ENCODE measurements at places on chromosomes 6 and 20.

DNA sequence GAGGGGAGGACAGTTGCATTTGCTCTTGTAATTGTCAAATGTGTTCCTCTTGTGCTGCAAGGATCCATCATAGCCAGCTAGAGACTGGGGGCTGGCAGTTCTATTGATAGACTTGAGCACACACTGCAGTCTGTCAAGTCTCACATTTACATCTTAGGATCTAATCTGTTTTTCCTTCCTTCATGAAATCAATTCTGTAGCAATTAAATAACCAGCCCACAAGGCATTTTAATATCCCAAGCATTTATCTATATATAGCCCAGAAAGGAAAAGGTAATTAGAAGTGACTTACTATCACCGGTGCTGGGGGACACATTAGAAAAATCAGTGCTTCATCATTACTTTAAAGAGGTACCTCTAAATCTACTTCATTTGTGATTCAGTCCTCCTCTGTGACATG, 143.0 kb upstream of the STXBP5 start:
- no peak for DNase-seq

DNA sequence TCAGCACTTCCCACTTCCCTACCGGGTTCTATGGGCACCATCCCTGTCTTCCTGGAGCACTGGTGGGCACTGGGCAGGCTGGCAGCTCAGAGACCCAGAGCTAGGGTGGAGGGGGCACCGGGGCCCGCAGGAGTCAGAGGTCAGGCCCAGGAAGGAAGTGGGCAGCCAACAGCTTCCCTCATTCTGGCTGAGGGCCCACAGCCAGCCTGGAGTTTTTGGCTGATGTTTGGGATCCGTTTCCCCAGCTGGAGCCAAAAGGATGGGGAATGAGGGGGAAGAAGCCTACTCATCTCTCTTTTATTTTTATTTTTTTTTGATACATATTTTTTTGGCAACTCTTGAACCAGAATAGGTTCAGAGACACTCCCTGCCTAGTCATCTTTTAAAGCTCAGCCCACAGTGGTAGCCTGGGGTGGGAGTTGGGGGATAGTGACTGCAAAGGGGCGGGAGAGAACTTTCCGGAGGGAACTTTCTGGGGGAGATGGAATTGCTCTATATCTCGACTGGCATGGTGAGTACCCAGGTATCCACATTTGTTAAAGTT, 54.2 kb upstream of the MLN start:
- no peak for DNase-seq

GRCh38 chr6:164039954-164040375, 625.4 kb downstream of the QKI start:
- DNase-seq = peak; percentile 31

GRCh38 chr6:170433163-170434116, 119.7 kb downstream of the PSMB1 start:
- DNase-seq = no peak

DNA sequence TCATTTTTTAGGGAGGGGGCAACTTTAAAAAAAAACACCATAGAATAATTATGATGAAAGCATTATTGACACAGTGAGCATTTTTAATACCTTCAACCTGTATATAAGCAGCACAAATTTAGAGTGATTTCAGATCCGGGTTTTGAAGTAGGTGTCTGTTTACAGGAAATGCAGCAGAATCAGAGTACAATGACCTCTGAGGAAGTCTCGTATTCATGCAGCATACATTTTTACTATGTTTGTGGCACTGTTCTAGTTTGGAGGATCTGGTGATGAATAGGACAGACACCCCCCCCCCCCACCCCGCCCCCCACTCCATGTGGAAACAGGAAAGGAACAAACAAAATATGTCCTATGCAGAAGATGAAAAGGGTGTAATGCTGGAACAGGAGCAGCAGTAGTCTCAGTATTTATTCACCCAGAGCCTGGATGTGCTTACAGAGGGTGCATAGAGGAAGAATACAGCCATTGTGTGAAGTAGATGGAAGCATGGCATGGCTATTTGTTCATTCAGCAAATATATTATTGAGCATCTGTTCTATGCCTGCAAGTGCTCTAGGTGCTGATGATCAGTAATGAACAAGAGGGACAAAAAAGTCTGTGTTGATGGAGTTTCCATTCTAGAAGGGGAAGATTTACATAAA, 19.7 kb downstream of the VAPB start:
- no peak for DNase-seq

GRCh38 chr6:5068153-5068751, 16.9 kb upstream of the PPP1R3G start:
- no peak for DNase-seq

GRCh38 chr6:56370561-56371211, 123.3 kb upstream of the COL21A1 start:
- DNase-seq = no peak

- no peak for DNase-seq
Measured at GRCh38 chr6:1614448-1615150, 4.9 kb downstream of the FOXC1 start.

DNA sequence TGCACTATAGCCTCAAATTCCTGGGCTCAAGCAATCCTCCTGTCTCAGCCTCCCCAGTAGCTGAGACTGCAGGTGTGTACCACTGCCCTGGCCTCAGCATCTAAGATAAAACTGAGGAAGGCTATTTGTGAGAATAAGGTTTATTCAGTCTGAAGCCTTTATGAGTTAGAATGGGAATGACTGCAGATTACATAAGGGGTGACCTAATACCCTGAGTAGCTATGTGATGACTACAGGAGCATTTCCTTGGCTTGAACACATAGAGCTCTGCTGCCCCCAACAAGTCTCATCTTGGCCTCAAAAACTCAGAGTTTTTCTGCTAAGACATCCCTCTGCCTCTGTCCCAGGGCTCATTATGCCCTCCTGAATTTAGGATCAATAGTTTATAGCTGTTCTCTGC, 7.6 kb downstream of the GSS start:
- no peak for DNase-seq

- no peak for DNase-seq
Measured at GRCh38 chr6:111462770-111463391, 20.1 kb downstream of the REV3L start.

- no peak for DNase-seq
Measured at GRCh38 chr6:150567823-150568383, 31.8 kb upstream of the PLEKHG1 start.

DNA sequence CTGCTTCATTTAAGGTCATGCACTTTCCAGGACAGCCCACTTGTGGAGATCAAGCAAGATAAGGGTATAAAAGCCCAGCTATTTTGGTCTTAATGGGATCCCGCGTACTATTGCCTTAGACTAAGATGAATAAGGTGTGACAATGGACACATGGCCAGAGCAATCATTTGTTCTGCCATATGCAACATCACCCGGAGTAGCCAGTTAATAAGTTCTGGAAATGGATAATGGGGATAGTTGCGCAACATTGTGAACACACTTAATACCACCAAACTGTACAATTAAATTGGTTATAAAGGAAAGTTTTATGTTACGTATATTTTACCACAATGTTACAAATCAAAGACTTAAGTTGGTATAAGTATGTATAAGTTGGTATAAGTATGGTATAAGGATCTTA, 674.5 kb downstream of the HDGFL1 start:
- DNase-seq = no peak

DNA sequence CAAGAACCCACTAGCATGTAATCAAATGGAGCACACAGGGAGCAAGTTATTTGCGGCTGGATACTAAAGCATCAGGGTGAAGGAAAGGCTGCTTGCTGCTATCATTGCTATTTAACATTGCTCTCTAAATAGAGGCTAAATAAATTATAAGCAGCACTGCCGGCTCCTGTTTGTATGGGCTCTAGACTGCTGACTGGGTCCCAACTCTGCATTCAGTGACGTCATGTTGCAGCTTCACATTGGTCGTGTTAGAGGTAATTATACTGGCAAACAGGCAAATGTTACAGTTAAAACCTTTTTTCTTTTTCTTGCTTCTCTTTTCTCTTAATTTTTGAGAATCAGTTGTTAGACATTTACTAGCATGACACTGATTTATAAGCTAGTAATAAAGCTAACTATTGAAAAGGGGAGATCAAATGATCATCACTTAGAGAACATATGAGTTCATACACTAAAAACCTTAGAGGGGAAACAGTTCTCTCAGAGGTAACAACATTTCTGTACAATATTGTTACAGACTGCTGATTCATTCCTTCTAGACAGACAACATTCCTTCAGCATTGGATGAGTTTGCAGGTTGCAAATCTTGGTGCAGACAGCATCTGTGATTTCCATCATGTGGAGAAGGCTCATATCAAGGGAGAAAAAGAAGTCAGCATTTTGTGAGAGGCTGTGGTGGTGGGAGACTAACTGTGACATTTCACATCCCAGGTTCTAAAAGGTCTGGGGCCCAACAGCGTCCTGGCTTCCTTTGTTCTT, 15.9 kb downstream of the RFPL4B start:
- DNase-seq = no peak

DNA sequence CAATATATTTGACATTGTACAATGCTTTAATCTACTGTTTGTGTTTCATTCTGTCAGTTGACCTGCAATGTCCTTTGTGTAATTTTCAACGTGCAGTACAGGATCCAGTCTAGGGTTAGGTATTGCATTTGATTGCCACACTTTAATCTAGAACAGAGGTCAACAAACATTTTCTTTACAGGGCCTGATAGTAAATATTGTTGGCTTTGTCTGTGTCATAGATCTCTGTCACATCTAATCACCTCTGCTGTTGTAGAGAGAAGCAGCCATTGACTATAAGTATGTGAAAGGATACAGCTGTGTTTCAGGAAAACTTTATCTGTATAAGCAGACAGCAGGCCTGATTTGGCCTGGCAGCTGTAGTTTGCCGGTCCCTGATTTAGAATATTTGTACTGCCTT, 39.3 kb downstream of the ATRN start:
- DNase-seq = no peak

- no peak for DNase-seq
Measured at GRCh38 chr6:82779041-82779440, 286.6 kb downstream of the UBE3D start.

DNA sequence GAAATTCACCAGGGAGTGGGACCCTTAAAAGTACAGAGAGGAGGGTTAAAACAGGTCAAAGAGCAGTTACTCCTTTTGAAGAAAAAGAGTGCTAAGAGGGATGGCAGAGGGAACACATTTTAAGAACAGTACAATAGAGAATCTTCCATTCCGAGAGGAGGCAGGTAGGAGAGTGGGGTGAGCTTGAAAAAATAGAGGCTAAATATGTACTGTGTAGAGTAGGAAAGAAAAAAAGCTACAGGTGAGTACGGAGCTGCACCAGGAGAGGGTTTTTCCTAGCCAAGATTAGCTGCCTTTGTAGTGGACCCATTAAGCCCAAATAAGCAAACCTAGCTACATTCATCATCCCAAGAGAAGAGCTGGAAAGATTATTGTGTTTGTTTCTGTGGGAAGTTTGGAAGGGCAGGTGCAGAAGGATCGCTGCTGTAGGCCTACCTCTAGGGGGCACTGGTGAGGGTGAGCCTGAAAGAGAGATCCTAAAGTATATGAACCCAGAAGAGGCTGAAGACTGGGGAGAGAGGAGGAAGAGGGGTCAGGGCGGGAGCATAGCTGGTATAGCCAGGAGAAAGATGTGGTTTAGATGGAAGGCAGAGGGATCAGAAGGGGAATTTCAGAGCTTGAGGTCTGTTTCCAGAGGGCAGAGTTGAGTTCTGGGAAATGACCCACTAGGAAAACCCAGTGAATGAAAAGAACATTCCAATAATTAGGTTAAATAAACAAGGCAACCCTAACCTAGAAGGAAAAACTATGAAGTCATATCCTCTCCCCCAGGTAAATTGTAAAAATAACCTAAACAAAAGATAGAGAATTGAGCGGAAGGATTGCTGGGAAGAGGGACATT, 50.2 kb upstream of the HINT3 start:
- peak; percentile 22 for DNase-seq

- DNase-seq = no peak
Measured at GRCh38 chr6:96304997-96305396, 216.6 kb upstream of the UFL1 start.

DNA sequence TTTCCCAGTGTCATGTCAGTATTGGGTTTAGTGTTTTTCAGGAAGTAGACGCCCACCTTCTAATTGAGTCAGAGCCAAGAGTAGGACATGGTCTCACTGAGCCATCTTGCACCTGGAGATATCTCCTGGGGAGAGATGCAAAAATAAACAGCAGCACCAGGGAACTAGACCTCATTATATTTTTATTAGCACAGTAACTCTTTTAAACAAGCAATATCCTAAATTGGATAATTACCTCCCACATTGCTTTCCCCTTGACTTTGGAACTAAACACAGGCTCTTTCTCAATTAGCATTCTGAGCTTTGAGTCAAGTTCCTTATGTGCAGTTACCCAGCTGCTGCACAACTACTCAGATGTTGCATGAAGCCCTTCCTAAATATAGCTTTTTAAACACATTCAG, 175.4 kb downstream of the IBTK start:
- DNase-seq = no peak

DNA sequence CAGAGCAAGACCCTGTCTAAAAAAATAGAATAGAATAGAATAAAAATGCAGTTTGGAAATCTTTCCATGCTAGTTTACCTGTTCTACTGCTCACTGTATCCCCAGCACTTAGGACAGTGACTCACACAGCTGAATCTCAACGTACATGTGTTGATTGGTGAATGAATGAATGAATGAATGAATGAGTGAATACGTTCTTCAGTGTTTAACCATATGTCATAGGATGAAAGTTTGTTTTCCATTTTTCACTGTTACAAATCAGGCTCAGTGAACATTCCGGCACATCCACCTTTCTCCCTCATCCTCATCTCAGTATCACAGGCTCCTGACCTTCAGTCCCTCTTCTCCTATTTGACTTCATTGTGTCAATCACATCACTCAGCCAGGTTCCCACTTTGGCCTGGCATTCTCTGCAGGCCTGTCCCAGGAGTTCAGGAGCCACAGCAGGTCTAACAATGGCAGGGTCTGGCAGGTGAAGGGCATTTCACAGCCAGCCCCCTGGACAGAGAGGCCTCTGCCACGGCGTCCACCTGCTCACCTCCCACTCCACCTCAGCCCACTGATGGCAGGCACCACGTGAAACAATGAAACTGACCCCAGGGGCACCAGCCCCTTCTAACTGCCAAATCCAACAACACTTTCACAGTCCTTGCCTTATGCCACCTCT, 7.9 kb downstream of the ZC3H12D start:
- no peak for DNase-seq

DNA sequence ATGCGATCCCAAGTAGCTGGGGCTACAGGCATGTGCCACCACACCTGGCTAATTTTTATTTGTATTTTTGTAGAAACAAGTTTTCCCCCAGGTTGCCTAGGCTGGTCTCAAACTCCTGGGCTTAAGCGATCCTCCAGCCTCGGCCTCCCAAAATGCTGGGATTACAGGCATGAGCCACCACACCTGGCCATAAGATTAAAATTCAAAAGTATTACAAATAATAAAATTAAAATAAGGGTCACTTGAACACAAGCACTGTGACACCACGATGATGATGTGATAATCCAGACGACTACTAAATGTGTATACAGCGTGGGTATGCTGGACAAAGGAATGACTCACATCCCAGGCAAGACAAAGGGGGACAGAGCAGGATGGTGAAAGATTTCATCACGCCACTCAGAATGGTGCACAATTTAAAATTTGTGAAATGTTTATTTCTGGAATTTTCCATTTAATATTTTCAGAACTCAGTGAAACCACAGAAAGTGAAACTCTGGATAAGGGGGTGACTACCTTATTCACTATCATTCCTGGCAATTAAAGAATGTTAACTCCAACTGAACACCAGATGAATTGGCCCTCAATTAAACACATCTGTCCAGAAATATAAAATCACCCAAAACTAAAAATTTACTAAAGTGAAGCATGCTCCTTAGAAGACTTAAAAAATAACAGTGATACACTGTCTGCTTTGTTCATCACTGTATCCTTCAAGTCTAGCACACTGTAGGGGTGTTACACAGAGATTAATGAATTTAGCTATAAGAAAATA, 13.1 kb downstream of the B4GALT5 start:
- no peak for DNase-seq

All from activated T-helper 1 cell treated with anti-CD3 and anti-CD28 coated beads, Interleukin-12 subunit alpha, Interleukin-12 subunit beta, Interleukin-2, Interleukin-4 antibody, amounts not matched to agents 30 ng/mL and 10 ng/mL and 1 ng/mL, durations not matched to agents 14 hours and 24 hours and 36 hours (primary cell).